ENCODE measurements at places on chromosomes 6 and 20.

- no peak for DNase-seq
Measured at GRCh38 chr6:147506704-147507114, 1.8 kb upstream of the SAMD5 start.

- DNase-seq: no peak
Measured at GRCh38 chr6:4805553-4806336, 29.5 kb downstream of the CDYL start.

DNA sequence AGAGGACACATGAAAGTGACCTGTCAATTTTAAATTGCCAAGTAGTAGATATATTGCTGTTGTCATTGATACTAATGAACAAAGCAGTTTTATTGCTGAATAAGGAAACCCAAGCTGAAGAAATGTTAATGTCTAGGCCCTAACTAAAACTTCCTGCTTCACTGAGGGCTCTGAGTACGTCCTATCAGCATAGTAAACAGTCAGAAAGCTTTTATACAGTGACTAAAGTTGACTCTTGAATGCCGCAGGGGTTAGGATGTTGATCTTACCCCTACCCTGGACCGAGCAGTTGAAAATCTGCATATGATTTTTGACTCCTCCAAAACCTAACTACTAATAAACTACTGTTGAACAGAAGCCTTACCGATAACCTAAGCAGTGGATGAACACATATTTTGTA is 149.0 kb downstream of the HIVEP2 start:
- no peak for DNase-seq

DNA sequence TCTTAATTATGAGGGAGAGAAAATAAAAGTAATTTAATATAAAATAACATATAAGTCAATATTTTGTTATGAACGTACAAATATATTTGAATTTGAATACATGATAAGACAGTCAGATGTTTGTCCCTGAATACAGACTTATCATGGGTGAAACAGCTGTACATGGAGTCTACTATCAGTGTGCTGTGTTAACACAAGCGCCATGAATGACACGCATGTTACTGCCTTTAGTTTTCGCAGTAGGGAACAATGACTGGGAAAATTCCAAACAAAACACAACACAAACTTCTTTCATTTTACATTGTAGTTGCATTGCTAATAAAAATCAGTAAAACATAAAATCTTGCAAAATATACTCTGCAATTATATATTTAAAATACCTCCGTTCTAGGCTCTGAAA is 108.6 kb downstream of the FBXO5 start:
- no peak for DNase-seq

GRCh38 chr6:122832459-122832858 is 43.4 kb downstream of the SMPDL3A start:
- DNase-seq: no peak

DNA sequence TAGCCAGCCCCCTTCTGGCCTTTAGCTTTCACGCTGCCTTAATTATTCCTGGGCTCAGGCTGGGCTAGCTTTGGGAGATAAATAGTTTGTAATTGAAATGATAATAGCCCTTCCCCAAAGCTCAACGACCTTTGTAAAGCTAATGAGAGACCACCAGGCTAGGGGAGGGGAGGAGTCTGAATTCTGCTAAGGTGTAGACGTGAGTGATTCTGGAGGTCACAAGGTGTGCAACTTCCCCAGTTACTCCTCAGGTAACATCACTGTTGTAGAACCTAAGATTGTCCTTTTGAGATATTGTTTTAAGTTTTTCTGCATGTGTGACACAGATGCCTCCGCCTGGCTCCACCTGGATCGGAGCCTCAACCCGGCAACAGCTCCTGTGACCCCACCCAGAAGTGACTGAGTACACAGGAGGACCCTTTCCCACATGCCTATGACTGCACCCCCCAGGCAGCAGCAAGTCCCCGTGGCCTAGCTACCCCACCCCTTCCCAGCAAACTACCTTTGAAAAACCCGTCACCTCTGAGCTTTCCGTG is 5.8 kb upstream of the GPR31 start:
- DNase-seq: no peak

DNA sequence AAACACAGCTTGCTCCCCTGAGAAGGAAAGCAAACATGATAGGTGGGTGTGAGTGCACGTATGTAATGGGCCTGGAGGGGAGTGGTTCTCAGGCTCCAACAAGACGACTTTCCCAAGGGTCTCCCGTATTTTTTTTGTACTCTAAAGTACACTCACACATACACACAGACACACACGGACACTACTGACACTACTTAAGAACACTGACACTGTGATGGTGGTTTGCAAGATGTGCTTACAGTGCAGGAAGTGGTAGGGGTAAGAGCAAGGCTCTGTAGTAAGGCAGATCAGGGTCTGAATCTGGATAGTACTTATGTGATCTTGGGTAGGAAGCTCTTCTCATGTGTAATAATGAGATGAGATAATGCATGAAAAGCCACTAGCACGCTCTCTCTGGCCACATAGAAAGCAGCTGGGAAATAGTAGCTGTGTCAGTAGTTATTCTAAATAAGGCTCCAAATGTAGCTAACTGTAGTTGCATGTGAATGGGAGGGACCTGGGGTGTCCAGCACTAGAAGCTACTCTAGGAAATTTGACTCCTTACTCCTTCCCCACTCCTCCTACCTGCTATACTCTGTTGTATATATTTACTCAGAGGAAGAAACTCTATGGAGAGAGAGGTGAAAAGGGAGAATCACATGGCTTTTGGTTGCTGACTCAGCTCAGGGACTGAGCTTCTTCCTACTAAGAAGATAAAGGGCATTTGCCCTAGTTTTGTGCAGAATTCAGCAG is 8.4 kb upstream of the ZBTB24 start:
- DNase-seq: no peak

GRCh38 chr6:70413992-70414494 is 735 bp downstream of the FAM135A start:
- DNase-seq: no peak

- DNase-seq: no peak
Measured at GRCh38 chr20:17565169-17565845, 4.6 kb upstream of the DSTN start.
